ENCODE measurements at places on chromosomes 7 and 10.

DNA sequence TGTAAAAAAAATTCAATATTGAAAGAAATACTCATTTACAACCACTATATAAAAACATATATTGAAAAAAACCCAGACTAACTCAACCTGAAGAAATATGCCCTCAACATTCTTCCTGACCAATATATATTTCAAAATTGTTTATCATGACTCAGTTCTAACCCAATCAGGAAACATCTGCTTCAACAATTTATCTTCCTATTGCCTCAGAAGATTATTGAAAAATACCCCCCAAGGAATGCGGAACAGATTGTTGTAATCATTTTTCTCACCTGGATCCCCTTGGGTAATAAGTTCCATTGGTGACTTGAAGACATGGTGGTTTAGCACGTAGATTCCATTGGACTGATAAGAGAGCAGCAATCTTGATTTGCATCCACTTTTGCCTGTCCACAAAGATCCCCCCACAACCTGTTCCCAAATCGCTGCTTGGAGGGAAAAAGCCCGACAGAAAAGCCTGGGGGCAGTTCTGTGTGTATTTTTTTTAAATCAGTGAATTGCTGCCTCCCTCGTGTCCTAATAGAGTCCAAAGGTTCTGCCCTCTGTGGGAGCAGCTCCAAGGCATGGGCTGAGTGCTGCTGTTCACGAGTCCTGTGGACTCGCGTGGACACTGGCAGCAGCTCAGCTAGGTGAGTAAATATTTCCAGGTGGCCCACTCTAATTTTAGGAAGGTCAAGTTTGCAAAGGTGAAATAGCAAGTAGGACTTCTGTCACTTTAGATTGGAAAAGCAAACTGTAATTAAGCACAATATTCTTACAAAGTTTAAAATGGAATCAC is 5.9 kb upstream of the INHBA start:
- H3K36me3 ChIP-seq = no peaks in the 10 kb centered on the region
- peak overlapping the region; percentile 7 for H3K27ac ChIP-seq
- DNase-seq = no peak
- no peaks in the 10 kb centered on the region for H3K4me1 ChIP-seq
- H3K4me3 ChIP-seq = no peak overlapping the region

GRCh38 chr10:45672181-45673073 is at the start of gene ZFAND4:
TSS of gene ZFAND4 (minus strand) at chr10:45672772. CDS start at chr10:45663725, 9,047 bp downstream.
- peak; percentile 98 for DNase-seq
- peak within 1 kb of the TSS; percentile 81 for H3K27ac ChIP-seq
- peaks cover 4% of the 10 kb centered on the region for H3K4me1 ChIP-seq

DNA sequence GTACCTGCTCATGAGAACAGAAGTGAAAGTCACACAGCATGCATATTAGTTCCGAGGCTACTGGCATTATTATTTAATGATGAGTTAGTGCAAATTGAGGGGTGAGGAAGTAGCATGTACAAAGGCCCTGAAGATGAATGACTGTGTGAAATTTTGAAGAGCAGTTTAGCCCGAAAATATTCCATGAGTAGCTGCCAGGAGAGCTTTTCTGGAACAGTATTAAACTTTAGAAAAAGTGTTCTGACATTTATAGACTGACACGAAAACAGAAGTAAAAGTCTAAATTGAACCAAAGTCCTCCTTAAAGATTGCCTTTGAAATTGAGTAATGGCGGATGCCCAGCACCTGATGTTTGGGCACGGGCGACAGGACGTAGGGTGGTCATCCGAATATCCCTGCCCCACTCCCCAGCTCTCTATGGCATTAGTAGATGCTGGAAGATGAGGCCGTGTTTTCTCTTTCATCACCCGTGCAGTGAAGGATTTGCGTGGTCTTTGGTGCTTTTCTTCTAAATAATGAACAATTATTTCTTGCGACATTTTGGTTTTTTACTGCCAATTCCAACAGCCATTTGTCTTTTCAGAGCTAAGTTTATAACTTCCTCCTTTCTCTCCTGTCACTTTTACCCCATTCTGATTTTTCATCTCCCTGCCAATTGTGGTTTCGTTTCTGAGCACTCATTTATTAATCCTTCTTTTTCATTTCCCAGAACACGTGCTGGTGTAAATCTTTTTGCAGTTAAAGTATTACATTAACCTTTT is 192.6 kb downstream of the MGMT start:
- H3K27me3 ChIP-seq = no peaks in the 10 kb centered on the region
- H3K36me3 ChIP-seq = no peaks in the 10 kb centered on the region
- no peaks in the 10 kb centered on the region for H3K4me1 ChIP-seq
- H3K27ac ChIP-seq = no peak overlapping the region

DNA sequence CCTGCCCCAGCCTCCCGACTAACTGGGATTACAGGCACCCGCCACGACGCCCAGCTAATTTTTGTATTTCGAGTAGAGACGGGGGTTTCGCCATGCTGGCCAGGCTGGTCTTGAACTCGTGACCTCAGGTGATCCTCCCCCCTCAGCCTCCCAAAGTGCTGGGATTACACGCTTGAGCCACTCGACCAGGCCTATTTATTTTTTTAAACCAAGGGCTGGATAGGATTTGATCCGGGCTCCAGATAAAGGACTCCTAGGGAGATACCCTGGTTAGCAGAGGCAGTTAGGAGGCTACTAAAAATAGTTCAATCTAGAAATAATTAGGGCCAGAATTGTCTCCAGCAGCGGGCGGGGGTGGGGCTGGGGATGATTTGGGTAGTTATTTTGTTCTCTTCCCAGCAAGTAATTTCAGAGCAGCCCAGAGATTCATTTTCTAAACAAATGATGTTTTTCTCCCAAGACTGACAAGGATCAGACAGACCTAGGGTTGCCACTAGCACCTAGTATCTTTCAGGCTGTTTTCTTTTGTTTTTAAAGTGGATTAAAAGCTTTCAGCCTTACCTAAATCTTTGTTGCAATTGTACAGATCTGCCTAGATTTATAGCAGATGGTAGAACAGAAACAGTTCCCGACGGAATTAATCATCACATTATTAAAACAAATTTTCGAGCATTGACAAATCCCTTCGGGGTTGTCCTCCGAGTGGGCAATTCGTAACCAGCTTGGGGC is 859 bp upstream of the SMC3 start:
- H3K4me1 ChIP-seq = peaks cover 37% of the 10 kb centered on the region
- no peaks in the 10 kb centered on the region for H3K36me3 ChIP-seq
- H3K4me3 ChIP-seq = peak overlapping the region; percentile 98
- peak overlapping the region; percentile 92 for H3K27ac ChIP-seq

GRCh38 chr10:6511347-6511746 is 68.7 kb downstream of the PRKCQ start:
- no peak for DNase-seq
- no peaks in the 10 kb centered on the region for H3K4me1 ChIP-seq
- no peaks in the 10 kb centered on the region for H3K27me3 ChIP-seq
- no peaks in the 10 kb centered on the region for H3K36me3 ChIP-seq

DNA sequence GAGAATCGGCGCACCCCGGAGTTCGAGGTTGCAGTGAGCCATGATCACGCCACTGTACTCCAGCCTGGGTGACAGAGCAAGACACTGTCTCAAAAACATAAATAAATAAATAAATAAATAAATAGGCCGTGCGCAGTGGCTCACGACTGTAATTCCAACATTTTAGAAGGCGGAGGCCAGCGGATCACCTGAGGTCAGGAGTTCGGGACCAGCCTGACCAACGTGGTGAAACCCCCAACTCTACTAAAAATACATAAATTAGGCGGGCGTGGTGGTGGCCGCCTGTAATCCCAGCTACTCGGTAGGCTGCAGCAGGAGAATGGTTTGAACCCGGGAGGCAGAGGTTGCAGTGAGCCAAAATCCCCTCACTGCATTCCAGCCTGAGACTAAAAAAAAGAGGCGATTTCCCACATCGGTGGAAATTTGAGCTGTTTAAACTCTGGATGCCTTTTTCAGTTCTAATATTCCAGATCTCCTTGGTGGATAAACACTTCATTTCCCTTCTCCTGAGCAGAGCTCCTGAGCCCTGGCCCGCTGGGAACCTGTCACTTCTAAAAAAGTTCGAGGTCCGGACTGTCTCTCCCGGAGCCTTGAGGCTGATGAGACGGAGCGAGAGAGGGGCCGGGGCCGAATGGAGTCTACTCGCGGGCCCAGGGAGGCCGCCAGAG is 2.0 kb upstream of the NFKB2 start:
- H3K4me1 ChIP-seq = peaks cover 19% of the 10 kb centered on the region
- no peaks in the 10 kb centered on the region for H3K27me3 ChIP-seq
- DNase-seq = no peak

DNA sequence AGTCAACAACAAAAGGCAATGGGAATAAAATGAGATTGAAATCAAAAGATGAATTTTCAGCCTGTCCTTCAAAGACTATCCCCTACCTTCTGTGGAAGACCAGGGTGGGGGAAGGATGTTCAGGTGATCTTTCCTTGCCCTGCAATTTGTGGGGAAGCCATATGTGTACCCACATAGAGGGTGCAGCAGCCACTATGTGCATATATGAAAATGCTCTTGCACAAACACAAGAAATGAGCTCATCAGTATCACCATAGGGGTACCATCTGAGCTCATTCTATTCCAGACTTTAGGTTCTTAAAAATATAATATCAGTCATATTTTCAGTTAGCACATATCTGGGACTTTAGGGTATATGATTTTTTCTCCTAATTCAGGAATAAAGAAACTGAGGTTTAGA is 17.7 kb downstream of the GIMAP5 start:
- no peak overlapping the region for H3K27ac ChIP-seq
- no peaks in the 10 kb centered on the region for H3K36me3 ChIP-seq
- peaks cover 2% of the 10 kb centered on the region for H3K27me3 ChIP-seq

DNA sequence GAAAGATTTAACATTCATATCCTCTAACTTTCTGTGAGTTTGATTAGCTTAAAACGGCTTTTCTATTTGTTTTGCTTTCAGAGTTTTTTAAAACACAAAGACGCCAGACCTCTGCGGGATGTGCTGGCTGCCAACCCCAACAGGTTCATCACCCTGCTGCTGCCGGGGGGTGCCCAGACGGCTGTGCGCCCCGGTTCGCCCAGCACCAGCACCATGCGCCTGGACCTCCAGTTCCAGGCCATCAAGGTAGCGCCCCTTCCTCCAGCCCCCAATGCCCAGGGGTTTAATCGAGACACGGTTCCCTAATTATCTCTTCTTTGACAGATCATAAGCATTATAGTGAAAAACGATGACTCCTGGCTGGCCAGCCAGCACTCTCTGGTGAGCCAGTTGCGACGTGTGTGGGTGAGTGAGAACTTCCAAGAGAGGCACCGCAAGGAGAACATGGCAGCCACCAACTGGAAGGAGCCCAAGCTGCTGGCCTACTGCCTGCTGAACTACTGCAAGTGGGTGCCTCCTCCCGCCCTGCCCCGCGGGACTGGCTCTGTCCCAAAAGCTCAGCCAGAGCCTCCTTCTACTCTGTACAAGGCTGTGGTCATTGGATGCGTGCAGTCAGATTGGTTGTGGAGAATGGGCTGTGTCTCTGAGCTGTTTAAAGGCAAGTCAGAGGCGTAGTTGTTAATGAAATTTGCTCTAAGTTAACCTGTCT is 71.2 kb downstream of the TRRAP start:
- no peak overlapping the region for H3K27ac ChIP-seq
- no peak for DNase-seq
- H3K4me3 ChIP-seq = no peak overlapping the region
- peaks cover 99% of the 10 kb centered on the region for H3K36me3 ChIP-seq
- no peaks in the 10 kb centered on the region for H3K27me3 ChIP-seq
- H3K4me1 ChIP-seq = no peaks in the 10 kb centered on the region

Data from tibial artery (tissue), 4 donors.